ENCODE measurements at places on chromosomes 6 and 20.

GRCh38 chr6:11802886-11803590 is 24.4 kb upstream of the ADTRP start:
- no peak for DNase-seq

DNA sequence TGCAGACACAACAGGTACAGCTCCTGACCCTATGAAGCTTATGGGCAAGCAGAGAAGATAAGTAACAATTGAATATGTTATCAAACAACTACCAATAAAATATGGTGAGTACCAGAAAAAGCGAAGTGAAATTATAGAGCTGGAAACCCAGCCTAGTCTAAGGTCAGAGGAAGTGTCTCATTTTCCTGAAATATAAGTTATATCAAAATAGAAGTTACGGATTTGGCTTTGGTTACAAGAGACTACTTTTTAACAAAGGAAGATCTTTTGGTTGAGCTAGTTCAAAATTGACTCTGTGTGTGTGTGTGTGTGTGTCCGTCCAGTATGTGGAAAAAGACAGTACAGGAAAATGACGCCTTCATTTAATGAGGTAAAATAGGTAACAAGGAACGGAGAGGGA is 8.9 kb downstream of the STX11 start:
- no peak for DNase-seq

GRCh38 chr6:38346291-38347079 is 293.2 kb downstream of the BTBD9 start:
- peak; percentile 30 for DNase-seq

- DNase-seq: no peak
These were observed 469 bp upstream of the XRN2 start for GRCh38 chr20:21302664-21303060.

DNA sequence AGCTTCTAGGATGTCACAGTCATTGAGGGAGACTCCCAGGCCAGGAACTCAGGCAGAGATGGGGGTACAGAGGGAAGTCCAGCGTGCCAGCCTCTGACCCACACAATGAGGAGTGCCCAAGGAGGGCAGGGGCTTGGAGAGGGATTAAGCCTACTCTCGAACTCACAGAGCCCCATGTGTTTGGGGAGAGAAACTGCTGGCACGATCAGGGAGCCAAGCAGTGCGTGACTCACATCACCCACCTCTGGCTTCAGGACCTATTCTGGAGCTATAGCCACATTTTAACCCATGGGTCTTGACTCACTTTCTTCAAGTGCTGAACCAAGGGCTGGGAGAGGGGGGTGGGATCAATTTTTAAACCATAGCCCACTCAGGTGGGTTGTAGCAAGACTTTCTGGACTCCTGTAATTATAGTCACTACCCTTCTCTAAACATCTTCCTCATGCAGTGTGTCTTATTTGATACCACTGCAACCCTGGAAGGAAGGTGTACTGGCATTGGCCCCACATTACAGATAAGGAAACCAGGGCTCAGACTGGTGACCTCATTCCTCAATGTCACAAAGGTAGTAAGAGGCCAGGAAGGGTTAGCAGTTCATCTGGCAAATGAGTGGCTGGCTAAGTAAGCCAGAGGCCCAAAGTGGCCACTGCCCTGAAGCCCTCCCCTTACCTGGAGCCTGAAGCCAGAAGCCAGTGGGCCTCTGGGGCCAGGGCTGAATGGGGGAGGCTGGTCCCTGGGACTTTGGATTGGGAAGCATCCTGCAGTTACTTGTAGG is 12.0 kb downstream of the FOXP4 start:
- no peak for DNase-seq

DNA sequence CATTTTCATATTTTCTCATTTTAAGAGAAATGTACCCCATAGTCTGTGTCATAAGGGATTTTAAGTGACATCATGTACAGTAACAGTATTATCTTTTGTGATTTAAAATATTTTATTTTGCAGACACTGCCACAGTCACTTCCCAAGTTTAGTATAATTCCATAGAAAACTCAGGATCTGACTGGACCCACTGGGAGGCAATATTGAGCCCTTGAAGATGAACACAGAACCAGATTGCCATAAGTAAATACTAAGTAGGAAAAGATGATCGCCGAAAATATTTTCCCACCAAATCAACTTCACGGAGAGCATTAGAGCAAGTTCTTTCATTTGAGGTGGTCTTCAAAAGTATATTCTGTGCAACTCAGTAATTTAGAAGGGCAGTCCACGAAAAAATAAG is 17.6 kb upstream of the PKHD1 start:
- DNase-seq: no peak

DNA sequence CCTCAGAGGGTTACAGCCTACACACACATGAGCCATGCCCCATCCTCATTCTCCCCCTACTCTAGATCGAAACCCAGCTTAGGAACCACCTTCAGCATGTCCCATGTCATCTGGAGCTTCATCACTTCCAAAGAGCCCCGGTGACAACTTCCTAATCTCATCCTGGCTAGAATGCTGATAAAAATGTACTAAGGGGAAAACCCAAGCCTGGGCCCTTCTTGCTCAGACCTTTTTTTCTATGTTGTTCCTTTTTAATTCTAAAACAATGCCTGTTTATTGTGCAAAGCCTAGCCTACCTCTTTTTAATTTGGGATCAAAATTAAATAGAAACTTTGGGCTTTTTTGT is 44.1 kb upstream of the NT5E start:
- DNase-seq: no peak

DNA sequence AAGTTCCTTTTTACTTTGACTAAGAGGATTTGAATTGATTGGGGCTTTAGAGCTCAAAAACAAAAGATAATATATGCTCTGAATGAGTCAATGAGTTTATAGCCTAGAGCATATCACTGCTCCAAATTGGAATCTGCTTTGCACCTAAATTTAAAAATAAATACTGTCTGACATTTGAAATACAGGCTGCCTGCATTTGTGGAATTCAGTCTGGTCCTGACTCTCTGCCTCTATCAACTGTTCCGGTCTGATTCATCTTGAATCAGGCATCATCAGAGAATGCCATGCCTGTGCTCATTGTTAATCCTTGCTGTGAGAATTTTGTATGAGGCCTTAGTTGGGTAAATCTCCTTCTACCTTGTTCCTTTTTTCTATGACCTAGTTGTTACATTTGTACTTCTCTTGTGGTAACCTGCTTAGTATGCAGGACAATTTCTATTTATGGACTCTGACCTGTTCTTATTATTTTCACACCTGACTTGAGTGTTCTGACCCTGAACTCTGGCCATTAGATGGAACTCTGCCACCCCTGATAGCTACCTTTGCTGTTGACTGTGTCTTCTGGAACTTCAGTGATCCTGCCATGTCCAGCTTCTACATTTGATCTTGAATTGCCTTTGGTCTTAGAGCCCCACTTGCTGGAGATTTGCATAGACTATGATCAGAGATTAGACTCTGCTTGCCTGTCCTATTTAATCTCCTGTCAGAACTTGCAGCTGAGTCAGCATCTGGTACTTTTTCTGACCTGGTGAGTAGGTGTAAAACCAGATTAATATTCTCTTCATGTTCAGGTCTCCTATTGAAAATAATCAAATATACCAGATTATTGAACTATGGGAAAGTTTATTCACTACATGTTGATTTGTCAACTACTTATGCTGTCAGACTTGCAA is 442.7 kb upstream of the HS3ST5 start:
- no peak for DNase-seq

DNA sequence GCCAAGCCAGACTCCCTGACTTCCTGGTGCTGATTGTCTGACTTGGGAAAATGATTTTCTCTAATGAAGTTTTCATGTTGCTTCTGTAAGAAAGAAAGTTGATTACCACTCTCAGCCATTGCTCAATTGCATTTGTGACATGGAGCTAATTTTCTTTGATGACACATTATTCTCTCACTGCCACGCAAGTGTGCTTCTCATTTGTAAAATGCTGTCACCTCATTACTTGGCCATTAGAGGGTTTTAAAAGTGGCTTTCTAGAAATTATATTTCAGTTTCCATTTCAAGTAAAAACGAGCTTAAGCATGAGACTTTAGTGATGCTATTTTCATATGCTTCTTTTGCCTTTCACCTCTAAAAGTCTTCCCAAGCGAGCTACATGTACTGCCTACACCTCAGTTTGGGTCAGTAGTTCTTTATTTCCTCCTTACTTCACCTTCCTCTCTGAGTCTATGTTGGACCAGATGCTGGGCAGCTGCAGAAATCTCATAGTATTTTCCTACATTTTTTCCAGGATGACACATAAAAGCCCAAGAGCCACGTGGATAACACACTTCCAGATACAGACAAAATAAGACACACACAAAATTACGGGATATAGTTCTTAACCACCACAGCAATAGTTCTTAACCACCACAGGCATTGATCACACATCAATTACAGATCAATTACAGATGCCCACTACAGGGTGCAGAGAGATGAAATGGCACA is 6.3 kb upstream of the FAM210B start:
- DNase-seq: no peak

- DNase-seq: no peak
These were observed 35.5 kb downstream of the BANF2 start for GRCh38 chr20:17735206-17735804.

GRCh38 chr6:41406728-41407489 is 71.5 kb downstream of the NCR2 start:
- DNase-seq: no peak

- no peak for DNase-seq
These were observed 36.6 kb upstream of the LTV1 start for GRCh38 chr6:143806282-143807102.

GRCh38 chr20:44836601-44837120 is 26.3 kb upstream of the RIMS4 start:
- no peak for DNase-seq

- no peak for DNase-seq
These were observed 109.1 kb downstream of the SASH1 start for GRCh38 chr6:148451690-148452089.

DNA sequence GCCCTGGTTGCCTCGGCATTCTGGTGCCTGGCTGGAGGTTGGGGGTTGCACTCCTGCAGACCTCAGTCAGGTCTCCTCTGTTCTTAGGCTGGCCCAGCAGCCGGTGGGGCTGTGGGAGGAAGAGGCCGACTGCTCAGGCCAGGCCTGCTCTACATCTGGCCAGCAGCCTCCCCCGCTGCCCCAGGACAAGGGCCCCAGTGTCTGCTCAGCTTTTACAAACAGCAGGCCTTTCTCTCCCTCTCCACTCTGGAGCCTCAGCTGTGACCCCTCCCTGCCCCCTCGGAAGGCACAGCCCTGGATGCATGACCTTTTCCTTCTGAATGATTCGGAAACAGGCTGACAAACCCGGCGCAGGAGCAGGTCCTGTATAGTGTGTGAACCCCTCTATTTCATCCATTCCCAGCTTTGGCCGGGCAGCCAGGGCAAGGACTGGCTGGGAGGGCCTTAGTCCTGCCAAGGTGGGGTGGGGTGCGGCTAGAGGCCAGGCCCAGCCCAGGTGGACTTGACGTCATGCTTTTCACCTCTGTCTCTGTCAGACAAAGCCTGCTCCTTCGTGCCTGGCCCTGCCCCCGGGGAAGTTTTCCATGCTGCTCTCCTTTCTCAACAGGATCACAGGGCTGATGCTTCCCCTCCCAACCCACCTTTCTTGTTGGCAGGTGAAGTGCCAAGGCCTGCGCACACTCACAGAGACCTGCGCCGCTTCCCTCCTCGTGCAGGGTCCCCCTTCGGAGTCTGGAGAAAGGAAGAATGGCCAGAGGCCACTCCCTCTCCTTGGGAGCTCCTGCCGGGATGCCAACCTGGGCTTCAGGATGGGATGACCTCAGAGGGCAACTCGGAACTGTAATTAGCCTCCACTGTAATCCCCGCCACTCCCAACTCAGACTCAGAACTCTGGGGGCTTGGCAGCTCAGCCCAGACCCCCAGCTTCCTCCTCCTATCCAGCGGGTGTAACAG is 10.1 kb upstream of the ITPR3 start:
- DNase-seq: no peak

- DNase-seq: no peak
These were observed at the start of gene OPRL1 for GRCh38 chr20:64080013-64080812. OPRL1 (plus strand) TSS chr20:64080082; CDS start chr20:64092721, 12,639 bp downstream.

DNA sequence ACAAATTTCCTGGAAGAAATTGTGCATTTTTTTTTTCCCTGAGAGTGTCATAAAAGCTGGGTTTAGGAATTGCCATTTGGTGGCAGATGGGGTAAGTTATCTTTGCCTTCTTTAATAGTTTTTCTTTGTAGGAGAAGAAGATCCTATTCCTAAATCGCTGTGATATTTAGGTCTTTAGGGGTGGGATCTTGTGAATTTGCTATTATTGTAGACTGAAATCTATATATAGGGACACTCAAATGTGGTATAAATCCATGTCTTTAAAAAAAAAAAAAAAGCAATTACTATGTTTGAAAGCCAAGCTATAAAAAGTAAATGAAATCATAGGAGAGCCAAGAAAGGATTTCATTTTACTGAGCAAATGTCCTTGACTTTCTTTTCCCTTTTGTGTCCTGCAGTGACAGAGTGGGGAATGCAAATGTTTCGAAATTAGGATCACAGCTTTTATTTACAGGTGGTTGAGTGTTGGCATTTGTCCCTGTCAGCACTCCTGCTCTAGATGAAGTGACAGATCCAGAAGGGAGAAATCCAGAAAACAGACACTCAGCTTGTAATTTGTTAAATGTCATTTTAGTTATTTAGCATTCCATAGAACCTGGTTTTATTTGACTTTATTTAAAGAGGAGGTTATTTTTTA is 29.4 kb downstream of the TIAM2 start:
- no peak for DNase-seq

DNA sequence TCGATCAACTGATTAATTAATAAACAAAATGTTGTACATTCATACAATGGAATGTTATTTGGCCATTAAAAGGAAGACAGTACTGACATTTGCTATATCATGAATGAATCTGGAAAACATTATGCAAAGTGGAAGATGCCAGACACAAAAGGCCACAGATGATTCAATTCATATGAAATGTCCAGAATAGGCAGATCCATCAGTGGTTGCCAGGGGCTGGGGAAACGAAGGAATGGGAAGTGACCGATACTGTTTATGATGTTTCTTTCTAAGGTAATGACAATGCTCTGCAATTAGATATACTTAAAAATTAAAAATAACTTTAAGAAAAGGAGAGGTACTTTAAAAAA is 37.2 kb downstream of the ELOVL5 start:
- no peak for DNase-seq

DNA sequence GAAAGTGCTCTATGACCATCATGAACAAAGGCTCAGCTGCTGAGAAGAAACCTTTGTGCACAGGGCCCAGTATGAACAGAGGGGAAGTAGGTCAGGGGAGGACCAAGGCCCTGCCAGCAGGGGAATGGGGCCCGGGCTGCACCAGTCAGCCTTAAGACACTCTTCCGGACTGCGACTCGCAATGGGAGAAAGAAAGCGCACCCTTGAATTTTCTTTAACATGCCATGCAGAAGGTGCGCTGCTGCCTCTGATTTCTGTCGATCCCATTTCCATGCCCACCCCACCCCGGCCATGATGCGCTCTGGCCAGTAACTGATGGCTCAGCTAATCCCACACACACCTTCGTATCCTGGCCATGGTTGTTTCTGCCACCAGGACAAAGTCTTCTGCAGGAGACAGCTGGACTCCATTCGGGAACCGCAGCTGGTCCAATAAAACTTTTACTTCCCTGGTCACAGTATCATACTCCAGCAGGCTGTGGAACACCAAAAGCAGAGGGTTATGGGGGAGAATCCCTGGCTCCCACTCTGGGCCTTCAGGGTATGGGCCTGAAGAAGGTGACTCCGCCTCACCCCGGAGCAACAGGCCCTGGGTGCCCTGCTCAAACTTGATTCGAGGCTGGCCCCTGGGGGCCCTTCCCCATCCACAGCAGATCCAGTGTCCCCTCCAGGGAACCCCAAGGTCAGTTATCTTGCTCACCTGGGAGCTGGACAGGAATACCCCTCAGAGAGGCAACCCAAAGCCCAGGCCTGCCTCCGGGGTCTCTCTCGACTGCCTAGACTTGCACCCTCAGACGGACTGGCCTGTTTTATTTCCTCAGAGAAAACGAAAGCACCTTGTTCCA is 20.3 kb downstream of the CST7 start:
- DNase-seq: no peak
